Astrocyte (in vitro differentiated cells and primary cell): ENCODE measurements at places on chromosomes 13 and 19.

DNA sequence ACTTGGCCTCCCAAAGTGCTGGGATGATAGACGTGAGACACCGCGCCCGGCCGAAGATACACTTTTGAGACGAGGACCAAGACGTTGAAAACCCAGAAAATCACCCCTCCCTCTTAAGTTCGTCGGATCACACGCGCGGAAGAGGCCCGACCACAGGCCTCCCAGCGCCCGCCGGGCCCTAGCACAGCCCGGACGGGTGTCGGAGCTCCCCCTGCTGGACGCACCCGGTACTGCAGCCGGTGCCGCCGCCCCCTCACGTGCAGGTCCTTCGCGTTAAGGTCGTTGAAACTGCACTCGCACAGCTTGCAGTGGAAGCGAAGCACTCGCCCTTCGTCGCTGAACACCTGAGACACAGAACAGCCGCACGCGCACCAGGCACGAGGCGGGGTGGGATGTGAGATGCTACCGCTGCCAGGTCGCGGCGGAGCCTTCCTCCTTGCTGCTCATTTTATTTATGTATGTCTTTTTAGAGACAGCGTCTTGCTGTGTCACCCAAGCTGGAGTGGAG lies 35.7 kb upstream of the MATK start:
- DNase-seq, result no peak

DNA sequence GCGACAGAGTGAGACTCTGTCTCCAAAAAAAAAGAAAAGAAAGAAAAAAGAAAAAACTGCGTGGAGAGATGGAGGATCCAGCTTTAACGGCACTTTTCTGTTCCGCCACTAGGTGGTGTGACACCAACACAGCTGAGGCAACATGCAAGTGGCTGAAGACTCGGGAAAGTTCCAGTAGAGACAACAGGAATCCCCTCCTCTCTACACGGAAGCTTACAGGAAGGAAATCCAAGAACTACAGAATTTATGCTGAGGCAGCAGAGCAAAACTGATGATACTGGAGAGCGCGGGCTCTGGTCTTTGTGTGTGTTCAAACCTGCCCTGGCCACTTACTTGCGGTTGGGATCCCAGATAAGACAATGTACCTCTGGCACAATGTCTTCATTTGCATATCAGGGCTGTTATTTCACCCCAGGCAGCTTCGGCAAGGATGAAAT lies 9.9 kb downstream of the RANBP3 start:
- peak; percentile 66 for DNase-seq

GRCh38 chr13:46676378-46676725 lies 120.6 kb downstream of the ESD start:
- no peak for DNase-seq

DNA sequence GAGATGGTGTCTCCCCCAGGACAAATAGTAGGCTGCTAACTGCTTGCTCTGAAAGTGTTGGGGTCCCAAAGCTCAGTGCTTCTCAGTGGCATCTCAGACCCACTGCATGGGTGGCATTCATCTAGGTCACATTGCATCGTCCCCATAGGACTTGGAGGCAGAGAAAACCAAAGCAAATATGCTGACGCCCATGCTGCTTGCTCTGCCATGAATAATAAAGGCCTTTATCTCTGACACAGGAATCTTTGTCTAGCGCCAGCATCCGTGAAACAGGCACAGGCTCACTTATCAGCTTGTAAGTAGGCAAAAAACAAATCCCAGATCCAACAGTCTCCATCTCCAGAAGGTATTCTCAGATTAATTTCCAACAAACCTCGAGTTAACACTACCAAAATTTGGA lies 18.9 kb upstream of the IPO5 start:
- DNase-seq, result peak; percentile 42
